ENCODE measurements at places on chromosomes 2 and 18.

- DNase-seq, result no peak
Observed at GRCh38 chr18:14086458-14087231, 45.6 kb downstream of the ZNF519 start.

GRCh38 chr2:73931531-73932500, 5.1 kb downstream of the DGUOK start:
- no peak for DNase-seq

GRCh38 chr2:160471950-160472349, 21.7 kb downstream of the RBMS1 start:
- DNase-seq, result no peak

DNA sequence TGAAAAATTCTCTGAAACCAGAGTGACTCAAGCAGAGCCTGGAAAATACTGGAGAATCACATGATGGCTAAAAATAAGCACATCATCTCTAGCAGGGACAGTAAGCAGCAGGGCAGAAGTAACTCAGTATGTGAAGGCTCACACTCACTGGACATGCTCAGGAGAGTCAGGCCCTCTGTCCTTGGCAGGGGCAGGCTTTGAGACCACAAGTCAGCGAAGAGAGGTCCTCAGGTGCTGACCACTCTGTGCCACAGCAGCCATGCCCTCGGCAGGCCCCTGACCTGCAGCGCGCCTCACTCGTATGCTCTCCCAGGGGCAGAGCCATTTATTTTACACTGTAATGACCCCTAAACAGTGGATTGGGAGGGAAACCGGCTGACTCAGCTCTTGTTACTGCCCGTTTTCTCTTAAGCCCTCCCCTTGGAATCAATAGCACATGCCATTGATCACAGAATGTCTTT, 76.8 kb downstream of the MAPRE2 start:
- no peak for DNase-seq

GRCh38 chr2:168029071-168029470, 218.3 kb downstream of the STK39 start:
- DNase-seq, result no peak

- no peak for DNase-seq
Observed at GRCh38 chr2:58106896-58107295, 60.3 kb downstream of the VRK2 start.

- no peak for DNase-seq
Observed at GRCh38 chr2:99900556-99900955, 241.8 kb downstream of the AFF3 start.

DNA sequence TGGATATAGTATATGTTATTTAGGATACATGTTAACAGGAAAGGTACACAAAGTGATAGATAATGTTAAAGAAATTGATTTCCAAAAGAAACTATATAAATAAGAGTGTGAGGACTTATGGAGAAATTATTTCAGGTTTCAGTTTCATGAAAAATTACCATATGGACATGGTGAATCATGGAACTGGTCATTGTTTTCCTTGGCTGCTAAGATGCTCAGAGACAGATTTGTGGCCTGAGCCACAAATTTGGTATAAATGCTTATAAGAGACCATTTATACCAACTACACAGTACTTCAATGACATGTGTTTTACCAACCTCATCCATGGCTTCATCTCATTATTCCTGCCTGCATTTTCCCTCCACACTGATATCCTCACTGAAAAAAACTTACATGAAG, 188.1 kb downstream of the FMNL2 start:
- DNase-seq, result no peak

- DNase-seq, result no peak
Observed at GRCh38 chr2:4110273-4110672, 406.9 kb downstream of the DCDC2C start.

GRCh38 chr18:68494802-68495581, 219.9 kb downstream of the TMX3 start:
- DNase-seq, result no peak

DNA sequence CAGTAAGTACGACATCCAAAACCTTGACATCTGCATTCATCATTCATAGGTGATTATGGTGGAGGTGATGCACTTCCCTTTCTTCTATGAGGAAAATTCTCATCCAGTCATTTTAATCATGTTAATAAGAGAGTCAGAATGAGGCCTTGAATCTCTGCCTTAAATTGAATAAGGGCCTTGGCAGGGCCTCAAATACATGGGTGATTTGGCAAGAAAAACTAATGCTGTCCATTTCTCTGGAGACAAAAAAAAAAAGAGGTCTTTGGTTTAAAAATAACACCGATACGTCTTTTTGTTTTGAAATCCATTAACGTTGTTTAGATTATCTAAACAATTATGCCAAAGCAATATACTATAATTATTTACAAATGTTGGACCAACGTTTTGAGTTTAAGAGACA, 8.1 kb downstream of the COLEC12 start:
- DNase-seq, result no peak
